ENCODE measurements at places on chromosomes 12 and 14.

GRCh38 chr12:90683871-90684270 is 271.1 kb downstream of the CCER1 start:
- DNase-seq: no peak

GRCh38 chr12:42372154-42372791 is 46.3 kb downstream of the PPHLN1 start:
- DNase-seq: no peak

- DNase-seq: no peak
Observed at GRCh38 chr12:102054345-102054744, 7.4 kb downstream of the WASHC3 start.

- DNase-seq: no peak
Observed at GRCh38 chr14:37129047-37129446, 43.4 kb downstream of the SLC25A21 start.

- DNase-seq: no peak
Observed at GRCh38 chr12:88181881-88182280, 39.8 kb downstream of the TMTC3 start.

DNA sequence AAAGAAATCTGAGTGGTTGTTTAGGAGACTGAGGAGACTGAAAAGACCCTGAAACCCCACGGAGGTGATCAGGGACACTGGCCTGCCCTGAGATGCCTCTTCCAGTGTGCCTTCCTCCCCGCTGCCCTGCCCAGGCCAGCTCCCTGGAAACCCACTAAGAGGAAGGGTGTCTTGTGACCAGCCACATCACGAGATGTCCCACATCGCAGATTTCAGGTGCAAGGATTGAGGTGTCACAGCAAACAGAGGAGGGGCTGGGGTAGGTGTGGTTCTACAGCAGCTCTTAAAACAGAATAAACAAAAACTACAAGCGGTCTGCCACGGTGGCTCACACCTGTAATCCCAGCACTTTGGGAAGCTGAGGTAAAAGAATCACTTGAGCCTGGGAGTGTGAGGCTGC is 184.3 kb upstream of the C14orf180 start:
- DNase-seq: no peak

GRCh38 chr12:14410841-14411569 is 45.5 kb downstream of the ATF7IP start:
- no peak for DNase-seq

- no peak for DNase-seq
Observed at GRCh38 chr14:74855945-74856344, 20.0 kb downstream of the PROX2 start.

GRCh38 chr14:68139431-68140075 is 320.0 kb downstream of the RAD51B start:
- no peak for DNase-seq

DNA sequence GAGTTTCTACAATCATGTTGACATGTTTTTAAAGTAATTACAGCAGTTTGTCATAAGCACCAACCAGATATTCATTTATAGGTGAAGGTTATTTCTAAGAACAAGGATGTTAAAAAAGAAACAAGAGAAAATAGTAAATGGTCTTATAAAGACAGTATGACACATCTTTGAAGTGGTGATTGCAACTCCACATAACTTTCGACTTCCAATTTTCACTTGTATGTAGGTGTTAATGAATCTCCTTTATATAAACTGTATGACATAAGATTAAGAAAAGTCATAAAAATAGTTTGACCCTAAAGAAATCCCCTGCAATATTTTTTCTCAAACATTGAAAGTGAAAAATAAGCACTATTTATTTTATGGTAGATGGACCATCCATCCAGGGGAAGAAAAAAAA is 144.8 kb upstream of the PTPRQ start:
- DNase-seq: no peak

GRCh38 chr12:129211862-129212630 is 358.8 kb downstream of the GLT1D1 start:
- no peak for DNase-seq

- DNase-seq: peak; percentile 89
Observed at GRCh38 chr14:34714320-34715126, at the start of gene CFL2. TSS of gene CFL2 (minus strand) at chr14:34714593. CDS start at chr14:34714540, 53 bp downstream.

DNA sequence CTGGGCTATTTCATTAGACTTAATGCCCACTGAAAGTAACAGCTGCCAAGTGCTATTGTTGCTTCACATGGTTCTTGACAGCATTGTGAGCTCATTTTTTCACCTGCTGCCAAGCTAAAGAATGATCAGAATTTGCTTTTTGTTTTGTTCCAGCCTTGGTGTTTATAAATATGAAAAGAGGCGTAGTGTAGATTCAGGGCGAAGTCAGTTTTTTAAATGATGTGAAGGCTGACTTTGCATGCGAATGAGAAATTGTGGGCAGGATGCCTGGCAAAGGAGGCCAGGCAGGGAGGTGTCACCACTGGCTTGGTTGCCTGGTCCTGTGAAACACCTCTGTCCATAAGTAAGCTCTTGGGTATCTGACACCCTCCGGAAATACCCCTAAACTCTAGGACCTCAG is 93.3 kb upstream of the NAP1L1 start:
- no peak for DNase-seq

DNA sequence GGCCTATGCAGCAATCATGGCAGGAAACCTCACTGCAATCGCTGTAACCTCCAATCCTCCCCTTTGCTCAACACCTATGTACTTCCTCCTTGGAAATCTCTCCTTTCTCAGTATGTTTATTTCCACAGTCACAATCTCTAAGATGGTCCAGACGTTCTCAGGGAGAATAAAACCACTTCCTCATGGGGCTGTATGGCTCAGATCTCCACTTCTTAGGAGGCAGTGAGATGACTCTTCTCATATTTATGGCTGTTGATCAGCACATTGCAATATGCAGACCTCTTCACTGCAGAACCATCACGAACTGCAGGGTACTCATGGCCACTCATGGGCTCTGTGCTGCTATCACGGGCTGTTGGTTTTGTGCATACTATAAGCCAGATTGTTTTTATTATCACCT is 17.1 kb upstream of the OR4K17 start:
- DNase-seq: no peak

DNA sequence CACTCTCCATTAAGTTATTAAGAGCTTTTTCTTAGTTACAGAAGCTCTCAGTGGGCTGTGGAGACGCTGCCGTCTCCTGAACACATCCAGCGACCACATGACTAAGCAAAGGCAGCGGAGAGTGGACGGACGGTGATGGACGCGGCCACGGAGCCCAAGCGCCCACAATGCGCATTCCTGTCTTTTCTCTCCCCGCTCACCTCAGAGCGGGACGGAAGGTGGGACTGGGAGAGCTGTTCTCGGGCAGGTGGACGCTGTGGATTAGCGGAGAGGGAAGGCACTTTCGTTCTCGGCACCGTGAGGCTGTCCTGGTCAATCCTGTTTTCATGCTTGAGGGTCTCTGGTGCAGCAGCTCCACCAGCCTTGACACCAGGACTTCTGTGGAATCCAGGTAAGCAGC is 2.6 kb upstream of the ANKLE2 start:
- DNase-seq: no peak

GRCh38 chr14:103519043-103519836 is 3.4 kb downstream of the CKB start:
- no peak for DNase-seq

GRCh38 chr12:124814741-124815613 is 48.7 kb downstream of the SCARB1 start:
- DNase-seq: no peak

GRCh38 chr14:23177181-23177580 is 6.3 kb downstream of the SLC7A8 start:
- DNase-seq: no peak

GRCh38 chr12:123401753-123402683 is 18.1 kb downstream of the KMT5A start:
- no peak for DNase-seq

DNA sequence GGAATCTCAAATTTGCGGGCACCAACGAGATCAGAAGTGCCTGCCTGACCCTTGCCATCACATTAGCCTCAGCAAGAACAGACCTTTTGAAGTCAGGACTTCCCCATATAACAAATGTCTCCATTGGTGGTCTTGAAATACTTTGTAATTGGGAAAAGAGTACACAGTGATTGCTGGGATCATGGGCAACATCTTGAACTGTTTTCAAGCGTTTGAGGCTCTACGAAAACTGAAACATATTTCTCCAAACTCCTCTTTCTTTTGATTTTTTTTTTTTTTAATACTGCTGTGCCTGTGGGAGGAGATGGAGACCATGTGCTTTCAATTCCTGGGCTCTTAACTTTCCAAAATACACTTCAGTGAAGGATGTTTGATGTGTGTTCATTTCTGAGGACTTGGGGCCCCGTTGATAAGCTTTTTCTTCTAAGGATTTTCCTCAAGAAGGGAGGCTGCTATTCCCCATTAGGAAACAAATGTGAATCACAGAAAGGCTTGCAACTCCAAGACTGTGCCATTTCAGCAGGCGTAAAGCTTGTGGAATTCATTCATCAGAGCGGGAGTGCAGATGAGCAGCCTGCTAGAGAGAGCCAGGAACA is 94.5 kb downstream of the TMEM132C start:
- DNase-seq: no peak

- DNase-seq: no peak
Observed at GRCh38 chr14:49362916-49363315, 223.3 kb downstream of the RPS29 start.

- DNase-seq: no peak
Observed at GRCh38 chr12:19477071-19477470, 37.8 kb downstream of the AEBP2 start.

GRCh38 chr14:30980980-30981379 is 44.5 kb upstream of the AP4S1 start:
- no peak for DNase-seq

GRCh38 chr12:94585626-94586025 is 64.7 kb downstream of the TMCC3 start:
- DNase-seq: no peak

GRCh38 chr12:90174198-90174510 is 465.5 kb upstream of the ATP2B1 start:
- DNase-seq: no peak

GRCh38 chr12:41619705-41620104 is 431.6 kb downstream of the PDZRN4 start:
- DNase-seq: no peak

GRCh38 chr12:9634969-9635754 is 27.4 kb upstream of the KLRB1 start:
- no peak for DNase-seq

- DNase-seq: peak; percentile 70
Observed at GRCh38 chr12:23950210-23950774, 822 bp upstream of the SOX5 start.

DNA sequence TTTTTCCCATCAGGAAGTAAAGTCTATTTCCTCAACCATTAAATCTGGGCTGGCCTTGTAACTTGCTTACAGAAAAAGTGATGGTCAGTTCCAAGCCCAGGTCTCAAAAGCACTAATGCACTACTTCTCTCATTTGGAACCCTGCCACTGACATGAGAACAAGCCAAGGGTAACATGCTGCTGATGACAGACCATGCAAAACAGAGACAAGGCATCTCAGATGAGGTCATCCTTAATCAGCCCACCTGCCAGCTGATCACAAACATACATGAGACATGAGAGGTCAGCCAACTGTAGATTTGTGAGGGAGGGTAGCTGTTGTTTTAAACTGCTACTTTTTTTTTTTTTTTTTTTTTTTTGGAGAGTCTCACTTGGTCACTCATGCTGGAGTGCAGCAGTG is 16.2 kb downstream of the TWF1 start:
- no peak for DNase-seq

DNA sequence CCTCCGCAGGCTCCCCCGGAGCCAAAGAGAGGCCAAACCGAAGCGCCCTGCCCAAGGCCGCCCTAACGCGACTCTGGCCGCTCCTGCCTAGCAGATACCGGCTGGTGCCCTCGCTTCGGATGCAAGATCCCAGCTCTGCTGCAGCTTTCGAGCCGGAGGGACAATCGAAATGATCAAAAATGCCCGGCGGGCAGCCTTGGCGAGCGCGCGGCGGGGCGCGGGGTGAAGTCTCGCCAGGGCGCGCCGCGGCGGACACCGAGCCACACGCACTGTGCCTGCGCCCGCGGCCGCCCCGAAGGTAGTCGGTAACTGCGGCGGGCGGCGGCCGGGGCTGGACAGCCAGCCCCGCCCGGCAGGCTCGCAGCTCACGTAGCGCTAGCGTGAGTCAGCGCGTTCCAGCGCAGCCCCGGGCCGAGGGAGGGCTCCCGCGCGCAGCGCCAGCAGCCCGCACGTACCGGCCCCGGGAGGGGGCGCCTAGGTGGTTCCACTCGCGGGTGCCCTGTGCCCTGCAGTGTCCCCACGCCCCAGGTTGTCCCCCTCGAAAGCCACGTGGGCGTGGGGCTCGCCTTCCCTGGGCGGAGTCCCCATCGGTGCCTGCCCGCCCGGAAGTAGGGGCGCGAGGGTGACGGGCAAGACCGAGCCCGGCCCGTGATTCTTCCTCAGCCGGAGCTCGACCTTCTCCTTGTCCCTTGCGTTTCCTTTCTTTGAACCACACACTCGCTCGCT is 109.2 kb upstream of the EGLN3 start:
- DNase-seq: peak; percentile 84

DNA sequence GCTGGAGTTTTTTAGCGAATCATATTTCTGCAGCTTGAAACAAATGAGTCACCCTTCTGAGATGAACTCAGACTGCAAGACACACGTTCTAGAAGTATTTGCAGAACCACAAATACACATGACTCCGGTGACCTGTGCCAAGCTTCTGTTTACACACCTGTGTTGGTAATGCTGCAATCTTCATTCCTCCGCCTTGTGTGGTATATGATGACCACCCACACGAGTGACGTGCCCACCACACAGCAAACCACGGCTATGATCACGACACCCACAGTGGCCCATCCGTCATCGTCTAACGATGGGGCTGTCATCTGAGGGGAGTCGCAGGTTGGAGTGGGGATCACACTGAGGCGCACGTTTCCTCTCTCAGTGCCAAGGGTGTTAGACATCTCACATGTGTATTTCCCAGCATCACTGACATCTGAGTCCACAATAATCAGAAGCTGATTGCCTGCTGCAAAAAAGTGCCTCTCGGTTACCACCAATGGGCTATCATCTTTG is 43.0 kb downstream of the LRIG3 start:
- no peak for DNase-seq

GRCh38 chr14:81070511-81070910 is 115.1 kb downstream of the TSHR start:
- no peak for DNase-seq

DNA sequence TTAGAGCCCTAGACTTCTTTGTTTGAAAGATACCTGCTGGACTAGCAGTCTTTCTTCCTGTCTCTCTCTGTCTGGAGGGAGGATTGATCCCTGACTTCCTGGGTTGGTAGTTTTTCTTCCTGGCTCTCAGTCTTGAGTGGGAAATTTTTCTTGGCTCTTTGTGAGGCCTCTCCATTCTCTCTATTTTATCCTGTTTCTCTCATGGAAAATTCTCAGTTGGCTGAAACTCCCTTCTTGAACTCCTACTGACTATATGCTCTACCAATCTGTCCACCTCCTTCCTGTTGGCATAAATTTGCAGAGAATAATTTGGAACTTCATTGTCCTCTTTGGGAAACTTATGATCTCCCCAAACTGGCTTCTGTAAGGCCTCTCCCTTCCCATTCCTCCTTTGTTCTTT is 24.1 kb upstream of the MUCL1 start:
- DNase-seq: no peak

GRCh38 chr14:22565391-22565945 is 23.6 kb downstream of the DAD1 start:
- no peak for DNase-seq

GRCh38 chr14:33461036-33461435 is 489.8 kb downstream of the EGLN3 start:
- DNase-seq: no peak

GRCh38 chr14:100103250-100104005 is 38.2 kb downstream of the EVL start:
- no peak for DNase-seq
